ENCODE measurements at places on chromosomes 12 and 14.
A peak's percentile ranks its signal among the peaks of the same experiment; 100 is the strongest.

DNA sequence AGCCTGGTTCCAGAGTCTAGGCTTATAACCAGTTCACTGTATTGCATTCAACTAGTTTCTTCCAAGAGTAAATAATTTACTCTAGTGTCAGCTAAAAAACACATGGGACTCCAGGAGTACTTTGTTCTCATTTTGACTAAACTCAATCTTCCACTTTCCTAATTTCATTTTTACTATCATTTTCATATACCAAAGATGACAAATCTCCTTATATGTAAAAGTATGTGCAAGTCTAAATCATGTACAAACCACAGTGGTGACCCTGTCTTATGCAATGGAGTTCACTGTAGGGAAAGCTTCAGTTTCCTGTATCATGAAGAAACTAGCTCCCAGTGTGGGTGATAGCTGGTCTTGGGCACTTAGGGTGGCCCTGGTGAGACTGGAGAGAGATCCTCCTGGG, 151.6 kb downstream of the HELB start:
- no peak for DNase-seq

DNA sequence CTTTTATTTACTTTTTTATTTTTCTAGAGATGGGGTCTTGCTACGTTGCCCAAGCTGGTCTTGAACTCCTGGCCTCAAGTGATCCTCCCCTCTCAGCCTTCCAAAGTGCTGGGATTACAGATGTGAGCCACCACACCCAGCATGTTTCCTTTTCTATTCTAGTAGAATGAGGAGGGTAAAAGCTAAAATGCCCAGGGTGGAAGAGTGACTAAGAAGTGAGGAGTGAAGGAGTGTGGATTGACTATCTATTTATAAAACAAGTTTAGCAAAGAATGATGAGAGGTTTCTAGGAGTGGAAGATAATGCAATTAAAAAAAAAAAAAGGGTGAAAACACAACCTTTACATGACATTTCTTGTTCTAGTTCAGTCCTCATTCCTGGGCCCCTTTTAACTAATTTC, 29.8 kb upstream of the PKP2 start:
- DNase-seq = no peak

DNA sequence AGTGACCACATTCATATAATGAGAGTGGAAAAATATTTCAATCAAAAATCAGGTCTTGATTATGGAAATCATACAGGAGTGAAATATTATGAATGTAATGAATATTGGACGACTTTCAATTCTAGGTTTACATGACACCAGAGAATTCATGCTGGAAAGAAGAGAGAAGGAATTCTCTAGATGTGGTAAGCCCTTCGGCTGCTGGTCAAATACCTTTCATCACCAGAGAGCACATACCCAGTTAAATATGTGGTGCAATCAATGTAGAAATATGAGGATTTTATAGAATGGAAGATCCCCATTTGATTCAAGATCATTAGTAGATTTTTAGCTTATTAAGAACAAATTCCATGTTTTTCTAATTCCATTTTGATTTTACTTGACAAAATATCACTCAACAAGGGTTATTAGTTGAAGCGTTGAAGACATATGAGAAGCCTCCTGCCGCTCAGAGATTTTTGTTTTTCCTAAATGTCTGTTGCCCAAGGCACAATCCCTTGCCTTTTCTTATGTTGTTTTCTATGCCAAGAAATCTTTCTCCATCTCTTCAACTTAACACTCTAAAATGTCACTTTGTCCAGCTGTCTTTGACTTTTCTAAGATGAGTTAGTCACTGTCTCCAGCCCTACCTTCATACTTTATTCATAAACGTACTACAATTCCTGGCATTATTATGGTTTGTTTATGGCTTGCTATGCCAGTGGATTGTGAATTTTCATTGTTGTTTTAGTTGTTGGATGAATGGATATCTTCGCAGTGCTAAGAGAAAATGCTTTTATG, 72.8 kb upstream of the ZDHHC17 start:
- no peak for DNase-seq

DNA sequence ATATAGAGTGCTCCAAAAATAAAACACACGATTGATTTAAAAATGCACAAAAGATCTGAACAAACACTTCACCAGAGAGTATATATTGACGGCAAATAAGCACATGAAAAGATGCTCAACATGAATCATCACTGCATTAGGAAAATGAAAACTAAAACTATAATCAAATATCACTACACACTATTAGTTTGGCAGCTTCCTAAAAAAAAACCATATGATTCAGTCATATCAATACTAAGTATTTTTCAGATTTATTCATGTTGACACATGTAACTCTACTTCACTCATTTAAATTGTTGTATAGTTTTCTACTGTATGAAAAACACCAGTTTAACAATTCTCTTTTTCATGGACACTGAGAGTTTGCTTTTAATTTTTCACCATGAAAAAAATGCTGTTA, 41.6 kb downstream of the EXOC5 start:
- DNase-seq = no peak

DNA sequence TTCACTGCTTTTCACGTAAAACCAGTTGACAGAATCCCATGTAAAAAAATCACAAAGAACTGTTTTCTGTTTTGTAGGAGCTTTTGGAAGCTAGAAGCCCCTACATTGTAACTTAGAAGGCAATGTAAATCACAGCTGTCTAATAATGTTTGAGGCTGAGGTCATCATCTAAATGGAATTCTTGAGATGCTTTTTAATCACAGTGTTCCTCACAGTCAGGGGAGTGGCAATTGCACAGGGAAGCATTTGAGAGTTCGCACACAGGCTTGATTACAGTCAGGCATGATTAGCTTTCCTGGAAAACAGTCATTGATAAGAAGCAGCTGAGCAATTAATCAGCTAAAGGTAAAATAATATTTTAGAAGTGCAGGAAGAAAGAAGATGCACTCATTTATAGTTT, 2.9 kb downstream of the SLC17A8 start:
- no peak for DNase-seq

DNA sequence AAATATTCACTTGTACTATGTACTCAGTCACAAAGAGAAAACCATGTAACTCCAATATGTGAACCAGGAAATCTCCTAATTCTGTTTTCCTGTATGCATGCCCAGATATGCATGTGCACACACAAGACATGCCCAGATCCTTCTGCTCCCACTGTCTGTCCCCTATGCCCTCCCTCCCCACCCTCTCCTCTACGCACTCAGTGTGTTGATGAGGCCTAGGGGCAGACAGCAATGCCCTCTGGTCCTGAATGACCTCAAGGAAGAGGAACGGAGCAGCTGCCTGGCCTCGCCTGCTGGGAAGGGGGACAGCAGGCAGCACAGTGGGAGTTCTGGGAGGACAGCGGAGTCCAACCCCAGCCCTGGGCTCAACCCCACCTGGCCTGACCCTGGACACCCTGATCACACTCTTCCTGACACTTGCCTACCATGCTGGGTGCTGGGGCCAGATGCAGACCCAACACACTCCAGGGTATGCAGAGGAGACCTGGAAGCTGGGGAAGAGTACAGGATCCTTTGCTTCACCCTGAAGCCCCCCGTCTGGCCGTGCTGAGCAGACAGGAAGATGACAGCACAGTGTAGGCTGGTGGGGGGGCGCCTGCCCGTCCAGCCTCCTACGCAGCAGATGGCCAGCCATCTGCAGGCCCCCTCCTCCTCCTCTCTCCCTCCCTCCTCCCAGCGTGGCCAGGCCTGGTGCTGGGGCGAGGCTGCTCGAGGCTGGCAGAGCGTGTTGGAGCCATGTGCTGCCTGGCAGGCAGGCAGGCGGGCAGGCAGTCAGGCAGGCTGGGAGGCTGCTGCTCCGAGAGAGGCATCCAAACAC, 106.6 kb upstream of the NCOR2 start:
- DNase-seq = no peak

GRCh38 chr14:20711685-20712084, 23.1 kb downstream of the ANG start:
- DNase-seq = no peak

GRCh38 chr14:73269729-73270531, 32.6 kb downstream of the PAPLN start:
- no peak for DNase-seq

DNA sequence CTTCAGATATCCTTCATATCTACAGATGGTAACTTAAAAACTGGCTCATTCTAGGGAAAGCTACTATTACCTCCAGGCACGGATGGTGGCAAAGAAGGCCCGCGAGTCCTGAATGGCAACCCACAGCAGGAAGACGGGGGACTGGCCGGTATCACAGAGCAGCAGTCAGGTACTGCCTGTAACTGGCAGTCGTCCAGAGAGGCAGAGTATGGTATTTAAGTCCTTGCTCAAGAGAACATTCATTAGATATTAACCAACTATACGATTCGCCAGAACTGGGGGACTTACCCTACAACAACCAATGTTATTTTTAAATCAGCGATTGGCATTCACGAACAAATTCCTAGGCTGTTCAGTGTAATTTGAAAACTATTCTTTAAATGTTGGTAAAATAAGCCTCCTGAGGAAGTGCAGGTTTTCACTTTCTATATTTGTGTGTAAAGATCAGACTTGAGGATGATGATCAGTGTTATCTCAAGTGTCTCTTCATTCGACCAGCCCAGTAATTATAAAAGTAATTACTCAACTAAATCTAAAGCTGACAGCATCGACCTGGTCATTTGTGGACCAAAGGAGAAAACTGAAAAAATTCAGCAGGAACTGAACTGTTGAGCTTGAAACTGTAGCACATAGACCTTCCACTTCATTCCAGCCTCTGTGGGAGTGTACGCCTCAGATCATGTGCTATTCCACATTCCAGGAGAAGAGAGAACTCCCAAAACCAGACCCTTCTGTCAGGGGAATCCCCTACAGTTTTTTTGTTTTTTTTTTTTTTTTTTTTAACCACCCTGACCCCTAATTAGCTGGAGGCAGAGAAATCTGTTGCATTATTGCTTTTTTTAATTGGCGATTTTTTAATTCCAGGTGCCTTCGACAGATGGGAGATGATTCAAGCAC, 75.6 kb downstream of the ESR2 start:
- DNase-seq = no peak

- DNase-seq = no peak
Observed at GRCh38 chr12:64737539-64737938, 21.7 kb downstream of the GNS start.

DNA sequence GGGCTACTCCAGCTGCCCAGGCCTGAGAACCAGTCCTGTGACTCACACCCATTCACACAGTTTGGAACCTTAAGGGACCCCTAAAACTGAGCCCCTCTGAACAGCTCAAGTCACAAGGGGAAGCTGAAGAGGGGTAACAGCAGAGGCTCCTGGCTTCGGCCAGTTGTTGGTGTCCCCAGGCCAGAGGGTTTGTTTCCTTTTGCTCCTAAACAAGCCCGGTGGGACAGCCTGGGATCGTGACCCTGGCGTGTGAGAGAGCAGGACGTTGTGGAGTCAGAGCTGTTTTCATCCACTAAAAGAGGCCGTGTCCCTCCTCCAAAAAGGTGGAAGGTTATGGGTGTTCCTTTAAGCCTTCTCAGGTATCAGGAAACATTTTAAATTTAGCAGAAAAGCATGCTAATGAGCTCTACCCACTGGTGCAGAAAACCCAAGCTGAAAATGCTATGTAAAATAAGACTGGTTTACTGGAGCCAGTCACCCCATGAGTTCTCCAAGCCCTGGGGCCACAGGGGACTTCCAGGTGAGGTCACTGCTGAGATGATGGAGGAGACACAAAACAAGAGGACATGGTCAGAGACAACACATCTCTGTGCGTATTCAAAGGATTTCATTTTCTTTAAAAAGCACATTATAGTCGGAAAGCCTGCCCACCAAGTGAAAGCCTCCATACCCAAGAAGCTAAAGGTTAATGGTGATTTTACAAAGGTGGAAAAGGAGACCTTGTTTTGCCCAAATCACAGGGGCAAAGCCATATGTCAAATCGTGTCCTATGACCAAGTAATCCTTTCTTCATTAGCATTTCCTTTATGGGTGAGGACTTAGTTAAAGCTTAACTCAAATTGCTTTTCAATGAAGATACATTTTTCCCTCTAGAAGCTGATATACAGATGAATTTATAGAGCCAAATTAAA, 14.1 kb downstream of the PRKAB1 start:
- no peak for DNase-seq

DNA sequence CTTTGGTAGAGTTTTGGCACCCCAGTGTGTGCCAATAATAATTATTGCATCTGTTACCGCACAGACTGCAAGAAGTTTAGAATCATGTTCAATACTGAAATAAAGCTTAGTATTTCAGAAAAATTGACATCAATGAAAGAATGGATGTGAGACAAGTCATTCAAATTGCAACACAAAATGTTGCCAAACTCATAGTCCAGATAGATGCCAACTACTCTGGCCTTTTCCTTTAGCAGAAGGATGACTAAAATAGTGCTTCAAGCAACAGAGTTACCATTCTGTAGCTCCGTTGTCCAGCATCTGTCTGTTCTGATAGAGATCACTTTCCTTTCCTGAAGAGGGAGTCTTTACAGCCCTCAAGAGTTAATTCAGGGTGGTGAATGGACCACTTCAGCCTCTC, 77.5 kb downstream of the LIN7A start:
- no peak for DNase-seq

GRCh38 chr14:104262515-104263514, 124.4 kb downstream of the KIF26A start:
- no peak for DNase-seq

- DNase-seq = no peak
Observed at GRCh38 chr12:68775121-68775630, 29.2 kb downstream of the SLC35E3 start.

DNA sequence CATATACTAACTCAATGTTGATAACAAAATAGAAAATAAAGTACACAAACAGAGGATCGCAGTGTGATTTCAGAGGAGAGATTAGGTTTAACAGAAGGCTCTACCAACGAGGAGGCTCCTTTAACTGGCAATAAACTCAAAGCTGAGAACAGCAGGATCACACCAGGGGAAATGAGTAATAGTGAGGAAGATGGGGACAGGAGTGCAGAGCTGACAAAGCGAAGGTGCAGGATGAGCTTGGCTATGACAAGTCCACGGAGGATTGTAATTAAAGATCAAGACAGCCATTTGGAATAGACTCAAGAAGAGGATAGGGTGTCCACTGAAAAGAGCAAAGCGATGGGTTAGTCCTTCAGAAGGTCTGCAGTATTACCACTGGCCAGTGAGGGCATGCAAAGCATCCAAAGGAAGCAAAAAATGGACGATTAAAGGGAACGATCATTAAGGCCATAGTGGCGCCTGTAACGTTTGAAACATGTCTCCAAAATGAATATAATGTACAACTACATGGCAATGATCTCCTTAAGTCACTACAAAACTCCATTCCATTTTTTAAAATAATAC, 85.3 kb downstream of the GRIN2B start:
- no peak for DNase-seq

DNA sequence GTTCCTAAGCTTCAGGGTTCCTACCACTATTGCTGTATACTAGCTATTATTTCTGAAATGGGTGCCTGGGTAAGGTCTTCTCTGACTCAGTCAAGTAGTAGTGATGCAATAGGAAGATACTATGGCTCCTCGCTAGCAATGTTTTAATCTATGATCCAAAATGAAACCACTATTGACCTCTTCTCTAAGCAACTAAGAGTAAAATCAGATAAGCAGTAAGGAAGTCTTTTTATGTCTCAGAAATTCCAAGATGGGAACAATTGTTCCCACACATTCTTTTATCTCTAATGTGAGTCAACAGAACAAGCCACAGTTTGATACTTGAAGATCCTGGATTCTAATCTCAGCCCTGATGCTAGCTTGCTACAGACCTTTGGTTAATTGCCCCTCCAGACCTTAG, 45.1 kb downstream of the AREL1 start:
- no peak for DNase-seq

- no peak for DNase-seq
Observed at GRCh38 chr14:49479432-49479831, 106.7 kb downstream of the RPS29 start.

- DNase-seq = no peak
Observed at GRCh38 chr12:45282411-45282810, 66.5 kb downstream of the ANO6 start.

- DNase-seq = peak; percentile 47
Observed at GRCh38 chr14:22560662-22561365, 28.2 kb downstream of the DAD1 start.

Measured in T-helper 2 cell (primary cell).